Fibroblast of lung (primary cell): ENCODE measurements at places on chromosomes 1 and 21. TPM values are rescaled to one million over a fixed set of nuclear protein-coding genes. Genes with fewer than 3 reads are reported as not detected.
A peak's percentile ranks its signal among the peaks of the same experiment; 100 is the strongest.

DNA sequence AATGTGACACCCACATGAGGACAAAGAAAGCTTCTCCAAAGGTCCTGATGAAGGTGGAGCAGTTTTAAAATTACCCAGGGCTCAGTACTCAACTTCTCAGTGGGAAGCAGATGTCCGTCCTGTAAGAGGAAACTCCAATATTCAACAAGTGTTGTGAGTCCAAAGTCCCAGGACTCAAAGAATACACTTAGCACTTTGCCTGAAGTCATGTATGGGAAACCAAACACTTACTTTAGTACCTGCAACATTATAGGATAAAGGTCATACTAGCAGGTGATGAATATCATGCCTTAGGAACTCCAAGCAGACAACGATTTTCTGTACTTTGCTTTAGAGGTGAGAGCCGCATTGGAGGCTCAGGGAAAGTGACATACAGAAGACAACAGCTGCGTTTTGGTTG is 37.2 kb upstream of the ST6GALNAC3 start:
- DNase-seq: no peak
- no peak overlapping the region for H3K27ac ChIP-seq
- no peaks in the 10 kb centered on the region for H3K4me1 ChIP-seq
- H3K36me3 ChIP-seq: no peaks in the 10 kb centered on the region
- no peak overlapping the region for H3K4me3 ChIP-seq

GRCh38 chr21:40568807-40569206 is 278.2 kb downstream of the DSCAM start:
- no peak overlapping the region for H3K27ac ChIP-seq
- no peaks in the 10 kb centered on the region for H3K4me1 ChIP-seq
- H3K27me3 ChIP-seq: no peaks in the 10 kb centered on the region
- H3K4me3 ChIP-seq: no peak overlapping the region
- no peak for DNase-seq

DNA sequence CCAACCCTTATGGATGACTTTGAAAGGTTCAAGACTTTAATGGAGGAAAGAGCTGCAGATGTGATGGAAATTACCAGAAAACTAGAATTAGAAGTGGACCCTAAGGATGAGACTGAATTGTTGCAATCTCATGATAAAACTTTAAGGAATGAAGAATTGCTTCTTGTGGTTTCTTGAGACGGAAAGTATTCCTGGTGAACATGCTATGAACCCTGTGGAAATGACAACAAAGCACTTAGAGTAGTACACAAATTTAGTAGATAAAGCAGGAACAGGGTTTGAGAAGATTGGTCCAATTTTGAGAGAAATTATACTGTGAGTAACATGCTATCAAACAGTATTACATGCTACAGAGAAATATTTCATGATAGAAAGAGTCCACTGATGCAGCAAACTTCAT is 215.4 kb downstream of the OMA1 start:
- no peaks in the 10 kb centered on the region for H3K36me3 ChIP-seq
- H3K27ac ChIP-seq: no peak overlapping the region
- no peaks in the 10 kb centered on the region for H3K4me1 ChIP-seq
- no peaks in the 10 kb centered on the region for H3K27me3 ChIP-seq

DNA sequence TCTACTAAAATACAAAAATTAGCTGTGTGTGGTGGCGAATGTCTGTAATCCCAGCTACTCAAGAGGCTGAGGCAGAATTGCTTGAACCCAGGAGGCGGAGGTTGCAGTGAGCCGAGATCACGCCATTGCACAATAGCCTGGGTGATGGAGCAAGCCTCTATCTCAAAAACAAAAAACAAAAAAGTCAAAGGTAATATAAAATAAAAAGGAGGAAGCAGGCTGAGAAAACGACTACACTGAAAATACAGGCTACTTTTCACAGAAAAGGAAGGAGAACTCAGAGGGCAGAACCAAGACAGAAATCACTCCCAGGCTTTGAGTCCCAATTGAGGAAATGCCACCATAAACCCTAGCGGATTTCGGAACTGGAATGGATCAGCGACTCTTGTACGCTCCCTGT is 5.9 kb upstream of the A3GALT2 start:
- no peak overlapping the region for H3K27ac ChIP-seq
- peaks cover 29% of the 10 kb centered on the region for H3K4me1 ChIP-seq
- H3K4me3 ChIP-seq: no peak overlapping the region
- no peaks in the 10 kb centered on the region for H3K27me3 ChIP-seq
- H3K36me3 ChIP-seq: peaks cover 57% of the 10 kb centered on the region
- no peak for DNase-seq

GRCh38 chr21:17139696-17140095 is 373.1 kb upstream of the CXADR start:
- peak overlapping the region; percentile 53 for H3K4me3 ChIP-seq
- H3K36me3 ChIP-seq: no peaks in the 10 kb centered on the region

Gene KRTAP24-1
- total RNA-seq: not detected in 2 replicates

Gene RGS18
- total RNA-seq: 0.17 TPM in 1 of 2 replicates, not detected in the other

Gene NTRK1
- not detected in 2 replicates for total RNA-seq

Gene CD58
- total RNA-seq: 5.6 and 8.4 TPM in 2 replicates

Gene FCRL6
- not detected in 2 replicates for total RNA-seq

Gene OR14K1
- total RNA-seq: not detected in 2 replicates

Gene CYP2J2
- total RNA-seq: under 0.01 and 0.17 TPM in 2 replicates

Gene CFHR4
- not detected in 2 replicates for total RNA-seq
